Liver (tissue), 10 donors: ENCODE measurements at places on chromosomes 3 and 15.
A peak's percentile ranks its signal among the peaks of the same experiment; 100 is the strongest.

DNA sequence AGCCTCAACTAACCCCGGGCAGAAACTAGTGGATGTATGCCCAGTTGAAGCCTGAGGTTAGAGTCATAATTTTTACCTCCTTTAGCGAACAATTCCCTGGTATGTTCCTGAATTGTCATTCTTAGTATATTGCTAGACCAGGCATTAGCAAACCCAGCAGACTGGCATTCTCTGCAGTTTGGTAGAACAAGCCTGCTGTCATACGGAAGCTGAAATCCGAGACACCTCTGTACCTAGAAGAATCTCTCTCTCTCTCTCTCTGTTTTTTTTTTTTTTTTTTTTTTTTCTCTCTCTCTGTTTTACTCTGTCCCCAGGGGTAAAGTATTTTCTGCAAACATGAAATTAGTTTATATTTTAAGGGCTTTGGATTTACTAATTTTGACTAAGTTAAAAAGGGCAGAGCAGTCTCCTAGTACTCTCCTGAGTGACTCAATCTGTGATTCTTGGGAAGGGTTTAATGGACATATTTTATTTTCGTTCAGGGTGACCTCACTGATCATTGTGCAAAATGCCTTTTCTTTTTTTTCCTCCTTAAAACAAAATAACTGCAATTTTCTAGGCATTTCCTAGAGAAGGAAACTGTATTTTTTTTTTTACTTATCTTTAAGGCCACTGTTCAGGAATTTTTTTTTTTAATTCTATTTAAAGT, 133.6 kb upstream of the ICE2 start:
- DNase-seq = no peak

DNA sequence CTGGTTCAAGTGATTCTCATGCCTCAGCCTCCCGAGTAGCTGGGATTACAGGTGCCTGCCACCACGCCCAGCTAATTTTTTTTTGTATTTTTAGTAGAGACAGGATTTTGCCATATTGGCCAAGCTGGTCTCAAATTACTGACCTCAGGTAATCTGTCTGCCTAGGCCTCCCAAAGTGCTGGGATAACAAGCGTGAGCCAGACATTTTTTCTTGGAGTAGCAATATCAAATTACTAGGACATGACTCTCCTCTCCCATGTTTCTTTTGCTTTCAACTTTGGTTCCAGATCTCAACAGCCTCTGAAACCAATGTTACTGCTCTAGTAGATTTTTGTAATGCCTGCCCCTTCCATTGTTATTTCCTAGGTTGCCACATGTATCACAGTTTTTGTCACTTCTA, 462.0 kb downstream of the GBE1 start:
- DNase-seq = no peak

DNA sequence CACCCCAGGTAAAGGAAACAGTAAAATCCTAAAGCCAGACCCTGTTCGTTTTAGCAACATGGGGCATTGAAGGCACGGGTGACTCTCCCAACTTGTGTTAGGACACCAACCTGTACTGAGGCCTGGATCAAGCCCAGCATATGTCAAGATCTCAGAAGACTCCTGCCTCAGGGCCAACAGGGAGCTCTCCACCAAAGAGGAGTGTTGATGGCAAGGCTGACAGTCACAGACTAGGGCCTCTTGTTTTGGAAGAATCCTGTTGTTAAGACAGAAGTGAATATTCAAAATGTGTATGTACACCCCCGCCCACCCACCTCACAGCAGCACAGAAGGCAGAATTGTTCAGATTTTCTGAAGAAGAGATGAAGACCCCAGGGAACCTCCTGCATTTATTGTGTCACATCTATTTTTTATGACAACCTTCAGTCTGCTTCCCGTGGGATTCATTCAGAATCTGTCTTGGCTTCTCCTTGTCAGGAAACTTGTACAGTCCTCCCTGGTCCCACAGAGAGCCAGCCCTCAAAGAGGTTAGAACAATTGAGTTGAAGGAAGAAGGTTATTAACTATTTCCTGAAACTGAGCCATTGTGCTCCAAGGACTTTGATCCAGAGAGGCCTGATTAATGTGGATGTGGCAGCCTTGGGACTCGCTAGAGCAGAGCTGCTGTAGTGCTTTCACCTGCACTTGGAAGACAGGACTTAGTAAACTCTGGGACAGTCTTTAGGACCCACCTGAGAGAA, 61.7 kb upstream of the PLXNA1 start:
- no peak for DNase-seq

DNA sequence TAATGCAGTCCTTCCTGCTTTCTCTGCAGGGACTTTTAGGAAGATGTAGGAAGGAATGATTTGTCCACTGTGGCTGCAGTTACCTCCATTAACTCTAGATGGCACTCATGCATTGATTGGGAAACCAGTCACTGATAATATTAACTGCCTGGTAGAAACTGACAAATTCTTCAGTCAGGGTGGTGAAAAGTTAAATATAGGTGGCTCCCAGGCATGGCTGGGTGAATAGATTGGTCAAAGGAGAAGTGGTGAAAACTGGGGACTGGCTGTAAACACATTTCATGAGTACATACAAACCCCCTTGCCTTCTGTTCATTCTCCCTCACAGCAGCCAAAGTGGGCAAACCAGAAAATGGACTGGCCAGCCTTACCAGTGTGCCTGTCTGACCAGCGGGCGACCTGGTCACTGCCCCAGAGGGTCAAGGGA, 333.4 kb downstream of the THSD4 start:
- DNase-seq = peak; percentile 40

GRCh38 chr3:120753810-120754209, 11.3 kb downstream of the GTF2E1 start:
- DNase-seq = no peak

GRCh38 chr3:125031544-125031943, 24.3 kb downstream of the HEG1 start:
- no peak for DNase-seq

DNA sequence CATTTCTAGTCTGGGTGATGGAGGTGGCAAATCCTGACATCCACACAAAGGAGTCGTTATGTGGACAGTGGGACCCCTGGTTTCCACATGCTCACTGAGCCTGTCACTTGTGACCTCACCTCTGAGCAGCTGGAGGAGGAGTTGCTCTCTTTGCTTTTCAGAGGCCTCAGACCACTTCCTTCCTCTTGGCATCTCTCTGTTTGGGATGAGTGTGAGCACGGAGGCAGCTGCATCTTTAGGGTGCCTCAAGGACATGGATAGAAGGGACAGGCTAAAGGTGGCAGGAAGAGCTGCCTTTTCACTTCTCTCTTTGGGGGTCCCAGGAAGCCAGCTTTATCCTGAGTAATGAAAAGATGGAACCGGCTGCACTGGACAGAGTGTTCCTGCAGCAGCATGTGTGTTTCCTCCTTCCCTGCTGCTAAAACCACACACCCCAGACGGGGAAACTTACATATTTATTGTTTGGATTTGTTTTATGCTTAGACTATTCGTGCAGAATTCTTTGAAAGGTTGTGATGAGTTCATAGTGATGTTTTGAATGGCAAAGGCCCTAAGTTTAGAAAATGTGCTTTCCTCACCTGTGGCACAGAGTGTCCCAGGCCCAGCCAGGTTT, 31.8 kb downstream of the GPR171 start:
- no peak for DNase-seq

DNA sequence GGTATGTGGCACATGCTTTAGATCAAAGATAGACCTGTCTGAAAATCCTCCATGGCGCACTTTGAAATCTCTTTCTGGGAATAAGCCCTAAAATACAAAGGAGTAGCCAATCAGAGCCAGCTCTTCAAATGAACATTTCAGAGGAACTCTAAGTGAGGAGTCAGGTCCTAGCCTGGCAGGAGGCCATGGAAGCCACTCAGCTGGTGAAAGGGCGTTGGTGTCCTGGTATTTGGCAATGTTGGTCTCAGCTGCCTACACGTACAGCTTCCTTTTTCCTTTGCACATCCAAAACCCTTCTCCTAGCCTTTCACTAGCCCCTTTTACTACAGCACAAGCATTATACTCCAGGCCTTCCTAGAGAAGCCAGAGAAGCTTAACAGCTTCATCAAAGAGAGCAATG, 5.5 kb downstream of the WDR73 start:
- DNase-seq = no peak

DNA sequence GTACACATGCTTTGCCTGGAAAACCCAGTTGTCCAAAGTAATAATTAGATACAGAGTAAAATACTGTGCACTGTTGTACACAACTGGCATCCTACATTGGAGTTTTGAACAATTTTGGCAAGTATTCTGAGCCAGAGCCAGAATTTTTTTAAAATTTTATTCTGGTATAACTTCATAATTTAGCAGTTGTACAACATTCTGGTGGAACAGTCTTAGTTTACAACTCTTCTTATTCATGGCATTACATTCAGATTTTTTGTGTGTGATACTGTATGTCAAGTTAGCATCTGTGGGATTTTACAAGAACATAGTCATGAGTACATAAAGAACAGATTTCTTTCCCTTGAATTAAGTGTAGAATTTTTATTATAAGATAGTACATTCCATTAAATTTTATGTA, 67.5 kb downstream of the SLC49A4 start:
- DNase-seq = no peak

GRCh38 chr3:183185696-183186095, 23.2 kb upstream of the LAMP3 start:
- no peak for DNase-seq

DNA sequence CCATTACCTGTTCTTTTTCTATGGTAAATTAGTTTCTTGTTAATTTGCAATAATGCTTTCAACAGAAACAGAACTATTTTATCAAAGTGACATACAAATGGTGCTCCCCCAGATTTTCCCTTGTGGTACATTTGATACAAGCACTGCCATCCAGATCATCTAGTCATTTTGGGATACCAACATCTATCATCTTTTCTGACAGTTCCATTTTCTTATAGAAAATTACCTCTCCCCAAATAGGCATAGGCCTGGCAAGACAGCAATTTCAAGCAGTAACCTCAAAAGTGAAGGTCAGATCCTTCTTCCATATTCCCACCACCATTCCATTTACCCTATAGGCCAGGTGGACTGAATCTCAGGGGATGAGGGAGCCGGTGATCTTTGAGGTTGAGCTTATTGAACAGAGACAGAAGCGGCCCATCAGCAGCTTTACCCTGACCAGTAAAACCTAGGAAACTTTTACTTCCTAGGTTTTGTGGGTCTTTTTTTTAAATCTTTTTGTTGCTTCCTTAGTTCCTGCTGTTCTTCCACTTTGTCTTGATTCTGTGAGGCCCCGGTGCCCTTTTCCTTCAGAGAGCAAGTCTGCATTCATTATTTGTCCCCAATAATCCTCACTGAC, 3.1 kb upstream of the PLD1 start:
- no peak for DNase-seq

DNA sequence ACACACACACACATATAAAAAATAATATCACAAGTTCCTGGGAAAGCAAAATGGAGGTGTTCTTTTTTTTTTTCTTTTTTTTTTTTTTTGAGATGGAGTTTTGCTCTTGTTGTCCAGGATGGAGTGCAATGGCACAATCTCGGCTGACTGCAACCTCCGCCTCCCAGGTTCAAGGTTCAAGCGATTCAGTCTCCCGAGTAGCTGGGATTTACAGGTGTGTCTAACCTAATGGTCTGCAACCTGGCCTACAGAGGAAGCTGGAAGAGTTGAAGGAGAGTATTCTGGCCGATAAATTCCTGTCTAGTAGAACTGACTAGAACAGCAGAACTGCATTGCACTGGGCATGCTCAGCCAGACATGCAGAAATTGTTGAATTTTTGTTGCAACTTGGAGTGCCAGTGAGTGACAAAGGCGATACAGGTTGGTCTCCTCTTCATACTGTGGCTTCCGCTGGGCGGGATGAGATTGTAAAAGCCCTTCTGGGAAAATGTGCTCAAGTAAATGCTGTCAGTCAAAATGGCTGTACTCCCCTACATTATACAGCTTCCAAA, 22.4 kb upstream of the EIF4A2 start:
- DNase-seq = no peak

DNA sequence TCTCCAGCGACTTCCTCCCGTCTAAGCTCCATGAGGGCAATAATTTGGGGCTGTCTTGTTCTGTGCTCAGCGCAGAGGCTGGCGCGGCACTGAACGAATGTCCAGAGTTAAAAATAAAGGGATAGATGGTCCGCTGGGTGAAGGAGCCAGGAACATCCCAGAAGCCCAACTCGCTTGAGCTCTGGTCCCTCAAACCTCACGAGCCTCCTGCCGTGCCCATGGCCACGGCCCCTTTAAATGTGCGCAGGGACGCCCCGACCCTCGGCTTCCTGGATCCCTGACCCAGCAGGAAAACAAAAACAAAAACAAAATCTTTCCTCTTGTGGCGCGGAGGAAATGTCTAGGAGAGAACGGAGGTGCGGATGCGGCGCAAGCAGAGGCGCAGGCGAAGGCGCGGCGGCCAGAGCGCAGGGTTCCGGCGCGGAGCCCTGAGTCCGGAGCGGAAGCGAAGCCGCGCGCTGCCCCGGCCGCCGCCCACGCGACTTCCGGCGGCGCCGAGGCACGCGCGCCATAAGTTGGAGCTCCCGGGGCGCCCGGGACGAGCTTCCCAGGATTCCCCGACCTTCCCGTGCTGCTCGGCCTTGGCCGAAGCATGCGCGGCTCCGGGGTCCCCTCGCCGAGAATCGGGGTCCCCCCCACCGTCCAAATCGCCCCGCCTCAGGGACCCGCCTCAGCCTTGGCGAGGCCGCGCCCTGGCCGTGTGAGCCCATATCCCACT, 52.9 kb upstream of the WNT7A start:
- no peak for DNase-seq

- DNase-seq = no peak
Observed at GRCh38 chr3:72355168-72355567, 493.1 kb downstream of the SHQ1 start.

- no peak for DNase-seq
Observed at GRCh38 chr3:114569186-114569585, 275.4 kb downstream of the TIGIT start.

DNA sequence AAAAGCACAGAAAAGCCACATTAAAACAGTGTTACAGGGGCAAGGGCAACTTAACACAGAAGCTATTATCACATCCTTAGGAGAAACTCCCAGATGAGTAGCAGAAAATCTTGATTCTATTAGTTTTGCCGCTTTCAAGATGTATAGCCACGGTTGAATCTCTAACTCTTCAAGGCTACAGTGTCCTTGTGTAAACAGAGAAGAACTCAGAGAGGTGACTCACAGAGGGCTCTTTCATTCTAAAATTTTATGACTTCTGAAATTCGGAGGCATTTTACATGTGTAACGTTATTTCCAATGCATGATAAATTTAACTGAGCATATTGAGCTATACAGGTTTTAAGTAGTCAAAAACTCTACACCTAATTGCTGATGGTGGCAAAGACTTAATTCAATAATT, 846.6 kb downstream of the GBE1 start:
- no peak for DNase-seq

- DNase-seq = no peak
Observed at GRCh38 chr3:190492129-190492528, 21.8 kb upstream of the IL1RAP start.

GRCh38 chr3:100289339-100289738, 28.5 kb downstream of the TBC1D23 start:
- peak; percentile 52 for DNase-seq

DNA sequence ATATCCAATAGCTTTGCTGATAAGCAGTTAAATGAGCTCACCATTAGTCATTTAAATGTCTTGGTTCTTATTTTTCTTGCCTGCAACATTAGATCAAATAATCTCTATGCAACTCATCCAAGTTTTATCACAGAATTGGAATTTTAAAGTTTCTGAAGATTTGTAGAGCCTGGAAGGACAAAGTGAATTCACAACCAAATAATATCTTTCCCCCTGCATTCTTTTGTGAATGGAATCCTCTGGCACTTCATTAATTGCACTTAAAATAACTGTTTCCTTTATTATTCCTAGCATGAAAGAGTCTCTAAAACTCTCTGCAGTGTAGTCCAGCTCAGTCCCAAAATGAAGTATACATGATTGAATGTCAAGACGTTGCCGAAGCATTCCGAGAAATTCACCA, 345.6 kb upstream of the TGFBR2 start:
- no peak for DNase-seq

- no peak for DNase-seq
Observed at GRCh38 chr3:188472336-188472735, 318.4 kb downstream of the LPP start.
